ENCODE measurements at places on chromosomes 4 and X. TPM values are rescaled to one million over a fixed set of nuclear protein-coding genes. Genes with fewer than 3 reads are reported as not detected.
A peak's percentile ranks its signal among the peaks of the same experiment; 100 is the strongest.

DNA sequence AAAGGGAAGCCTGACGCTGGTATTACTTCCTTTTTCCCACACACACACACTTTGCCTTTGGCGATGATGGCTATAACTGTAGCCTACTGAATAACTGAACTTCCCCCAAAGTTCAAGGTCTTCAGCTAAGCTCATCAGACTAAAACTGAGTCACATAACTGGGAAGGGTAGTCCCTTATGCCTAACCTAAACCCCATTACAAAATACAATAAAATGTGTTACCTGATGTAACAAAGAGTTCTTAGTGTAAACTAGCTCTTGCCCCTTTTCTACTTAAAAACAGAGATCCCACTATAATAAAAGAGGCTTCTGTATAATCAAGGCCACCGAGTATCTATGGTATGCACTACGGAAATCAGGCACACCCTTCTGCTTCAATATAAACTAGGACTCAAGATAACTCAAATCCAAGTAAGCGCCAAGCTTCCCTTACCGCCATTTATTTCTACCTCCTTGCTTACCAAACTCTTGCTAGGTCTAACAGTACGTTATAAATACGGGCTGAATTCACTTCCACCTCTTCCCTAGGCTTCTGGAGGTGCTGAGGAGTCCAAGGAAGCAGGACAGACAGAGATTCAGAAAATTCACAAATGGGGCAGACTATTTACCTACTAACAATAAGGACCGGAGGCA is 2.4 kb downstream of the OTUD4 start:
- H3K27ac ChIP-seq = peak overlapping the region; percentile 97
- no peaks in the 10 kb centered on the region for H3K27me3 ChIP-seq
- peaks cover 44% of the 10 kb centered on the region for H3K4me1 ChIP-seq
- H3K36me3 ChIP-seq = no peaks in the 10 kb centered on the region
- DNase-seq = no peak

- H3K36me3 ChIP-seq = no peaks in the 10 kb centered on the region
- H3K27ac ChIP-seq = no peak overlapping the region
- no peaks in the 10 kb centered on the region for H3K4me1 ChIP-seq
- DNase-seq = no peak
Measured at GRCh38 chr4:133802359-133803140, 399.0 kb downstream of the PABPC4L start.

DNA sequence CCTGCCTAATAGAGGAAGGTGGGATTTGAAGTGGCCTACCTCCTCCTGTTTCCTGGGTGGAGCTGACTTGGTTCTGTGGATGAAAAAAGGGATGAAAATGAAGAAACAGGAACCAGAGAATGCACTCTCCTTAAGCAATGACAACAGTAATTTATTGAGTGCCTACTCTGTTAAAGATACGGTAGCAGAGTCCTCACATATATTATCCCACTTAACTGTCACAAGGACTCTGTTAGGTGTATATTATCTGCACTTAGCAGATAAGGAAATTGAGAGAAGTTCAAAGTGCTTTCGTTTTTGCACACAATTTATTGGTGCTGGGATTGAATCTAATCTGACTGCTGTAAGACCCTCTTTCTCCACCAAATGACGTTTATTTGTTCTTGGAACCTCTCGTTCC is 301.2 kb downstream of the PACRGL start:
- H3K36me3 ChIP-seq = no peaks in the 10 kb centered on the region
- no peaks in the 10 kb centered on the region for H3K4me1 ChIP-seq
- no peak overlapping the region for H3K4me3 ChIP-seq

The SMARCA1 gene
- total RNA-seq = 52.2 TPM

DNA sequence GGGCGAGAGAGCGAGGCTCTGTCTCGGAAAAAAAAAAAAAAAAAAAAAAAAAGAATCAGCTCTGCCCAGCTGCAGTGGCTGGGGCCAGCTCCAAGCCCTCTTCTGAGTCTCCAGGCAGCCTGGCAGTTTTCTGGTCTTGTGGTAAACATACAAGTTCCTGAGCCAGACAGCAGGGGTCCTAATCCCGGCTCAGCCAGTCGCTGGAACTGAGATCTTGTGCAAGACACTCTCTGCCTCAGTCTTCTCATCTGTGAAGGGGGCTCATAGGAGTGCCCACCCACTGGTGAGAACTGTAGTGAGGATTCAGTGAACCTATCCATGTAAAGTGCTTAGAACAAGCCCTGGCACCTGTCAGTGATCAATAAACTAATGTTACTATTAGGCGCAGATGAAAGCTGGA is 41.8 kb downstream of the C4orf50 start:
- no peaks in the 10 kb centered on the region for H3K4me1 ChIP-seq
- H3K27me3 ChIP-seq = peaks cover 65% of the 10 kb centered on the region
- H3K36me3 ChIP-seq = no peaks in the 10 kb centered on the region
- H3K4me3 ChIP-seq = no peak overlapping the region
- DNase-seq = no peak

The ERVMER34-1 gene
- not detected for total RNA-seq

DNA sequence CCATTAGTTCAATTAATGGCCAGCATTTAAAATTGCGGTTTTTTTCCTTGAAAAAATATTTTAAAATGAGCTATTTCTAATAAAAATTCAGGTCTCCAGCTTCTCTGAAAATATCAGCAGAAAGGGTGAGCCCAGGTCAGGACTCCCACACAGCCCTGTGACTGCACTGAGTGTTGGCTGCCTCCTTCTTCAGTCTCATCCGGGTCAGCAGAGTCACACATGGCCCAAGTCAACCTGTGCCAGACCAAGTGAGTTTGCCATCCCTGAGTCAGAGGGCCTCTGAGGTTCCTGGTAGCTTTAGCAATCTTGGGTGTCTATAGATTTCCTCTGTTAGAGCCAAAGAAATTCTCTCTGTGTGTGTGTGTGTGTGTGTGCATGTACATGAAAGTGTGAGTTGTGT is 22.1 kb upstream of the MSX1 start:
- H3K27me3 ChIP-seq = no peaks in the 10 kb centered on the region
- H3K36me3 ChIP-seq = no peaks in the 10 kb centered on the region
- no peaks in the 10 kb centered on the region for H3K4me1 ChIP-seq

The SH3D19 gene
- total RNA-seq = 186 TPM

DNA sequence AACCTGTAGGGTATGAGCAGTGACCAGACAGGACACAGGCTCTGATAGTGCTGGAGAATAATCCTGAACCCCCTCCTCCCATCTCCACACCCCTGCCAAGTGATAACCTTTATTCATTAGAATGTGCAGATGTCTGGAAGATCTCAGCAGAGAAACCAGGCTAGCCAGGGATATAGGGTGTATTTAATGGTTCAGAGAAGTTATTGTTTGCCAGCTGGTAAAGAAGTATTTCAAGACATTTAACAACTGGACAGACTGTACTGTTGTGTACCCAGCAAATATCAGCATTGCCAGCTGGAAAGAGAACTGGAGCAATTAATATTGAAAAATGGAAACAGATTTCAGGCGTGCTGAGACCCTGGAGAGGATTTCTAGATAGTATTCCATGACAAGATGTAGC is 94.5 kb downstream of the RASGEF1B start:
- DNase-seq = no peak
- H3K36me3 ChIP-seq = no peaks in the 10 kb centered on the region
- no peaks in the 10 kb centered on the region for H3K4me1 ChIP-seq
- H3K27ac ChIP-seq = no peak overlapping the region

The SH3BGRL gene
- total RNA-seq = 291 TPM

GRCh38 chr4:37517326-37517725 is 168.8 kb downstream of the RELL1 start:
- H3K36me3 ChIP-seq = no peaks in the 10 kb centered on the region
- H3K4me3 ChIP-seq = no peak overlapping the region
- no peaks in the 10 kb centered on the region for H3K4me1 ChIP-seq
- H3K27me3 ChIP-seq = no peaks in the 10 kb centered on the region
- H3K27ac ChIP-seq = no peak overlapping the region

The CYP4V2 gene
- total RNA-seq = 27.5 TPM

DNA sequence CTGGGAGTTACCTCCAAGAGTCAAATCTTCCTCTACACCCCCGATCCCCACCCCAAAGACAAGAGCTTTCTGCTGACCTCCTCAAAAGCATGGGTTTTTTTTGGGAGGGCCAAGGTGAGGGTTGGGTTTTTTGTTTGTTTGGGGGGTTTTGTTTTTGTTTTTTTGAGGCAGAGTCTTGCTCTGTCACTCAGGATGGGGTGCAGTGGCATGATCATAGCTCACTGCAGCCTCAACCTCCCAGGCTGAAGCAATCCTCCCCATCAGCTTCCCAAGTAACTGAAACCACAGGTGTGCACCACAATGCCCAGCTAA is 18.7 kb upstream of the WFS1 start:
- peaks cover 41% of the 10 kb centered on the region for H3K27me3 ChIP-seq
- no peaks in the 10 kb centered on the region for H3K36me3 ChIP-seq
- no peak for DNase-seq
- no peak overlapping the region for H3K27ac ChIP-seq
- H3K4me1 ChIP-seq = no peaks in the 10 kb centered on the region

The CLIC2 gene
- 17.1 TPM for total RNA-seq

The PARM1 gene
- 24.9 TPM for total RNA-seq

DNA sequence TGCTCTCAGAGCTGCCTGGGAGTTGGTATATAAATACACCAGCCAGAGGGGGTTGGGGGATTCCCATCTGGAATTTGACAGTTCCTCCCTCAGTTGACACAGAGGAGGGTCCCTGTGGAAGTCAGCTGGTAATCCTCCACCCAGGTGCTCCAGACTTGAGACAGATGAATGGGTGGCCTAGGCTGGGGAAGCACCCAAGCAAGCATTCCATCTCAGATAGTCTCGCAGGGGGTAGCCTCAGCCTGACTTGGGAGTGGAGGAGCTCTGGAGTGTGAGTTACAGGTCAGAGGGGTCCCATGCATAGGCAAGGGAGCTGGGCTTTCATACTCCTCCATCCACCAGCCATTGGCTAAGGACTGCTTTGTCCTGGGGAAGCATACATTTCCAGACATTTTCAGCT is 229.3 kb upstream of the BCOR start:
- no peaks in the 10 kb centered on the region for H3K36me3 ChIP-seq
- no peak for DNase-seq
- no peak overlapping the region for H3K27ac ChIP-seq
- H3K27me3 ChIP-seq = no peaks in the 10 kb centered on the region
- no peak overlapping the region for H3K4me3 ChIP-seq
- no peaks in the 10 kb centered on the region for H3K4me1 ChIP-seq

The MTCP1 gene
- total RNA-seq = 2.5 TPM

The SOX3 gene
- not detected for total RNA-seq

GRCh38 chr4:91325495-91325894 is 978.3 kb upstream of the GRID2 start:
- H3K27ac ChIP-seq = no peak overlapping the region
- DNase-seq = no peak
- H3K4me3 ChIP-seq = no peak overlapping the region

DNA sequence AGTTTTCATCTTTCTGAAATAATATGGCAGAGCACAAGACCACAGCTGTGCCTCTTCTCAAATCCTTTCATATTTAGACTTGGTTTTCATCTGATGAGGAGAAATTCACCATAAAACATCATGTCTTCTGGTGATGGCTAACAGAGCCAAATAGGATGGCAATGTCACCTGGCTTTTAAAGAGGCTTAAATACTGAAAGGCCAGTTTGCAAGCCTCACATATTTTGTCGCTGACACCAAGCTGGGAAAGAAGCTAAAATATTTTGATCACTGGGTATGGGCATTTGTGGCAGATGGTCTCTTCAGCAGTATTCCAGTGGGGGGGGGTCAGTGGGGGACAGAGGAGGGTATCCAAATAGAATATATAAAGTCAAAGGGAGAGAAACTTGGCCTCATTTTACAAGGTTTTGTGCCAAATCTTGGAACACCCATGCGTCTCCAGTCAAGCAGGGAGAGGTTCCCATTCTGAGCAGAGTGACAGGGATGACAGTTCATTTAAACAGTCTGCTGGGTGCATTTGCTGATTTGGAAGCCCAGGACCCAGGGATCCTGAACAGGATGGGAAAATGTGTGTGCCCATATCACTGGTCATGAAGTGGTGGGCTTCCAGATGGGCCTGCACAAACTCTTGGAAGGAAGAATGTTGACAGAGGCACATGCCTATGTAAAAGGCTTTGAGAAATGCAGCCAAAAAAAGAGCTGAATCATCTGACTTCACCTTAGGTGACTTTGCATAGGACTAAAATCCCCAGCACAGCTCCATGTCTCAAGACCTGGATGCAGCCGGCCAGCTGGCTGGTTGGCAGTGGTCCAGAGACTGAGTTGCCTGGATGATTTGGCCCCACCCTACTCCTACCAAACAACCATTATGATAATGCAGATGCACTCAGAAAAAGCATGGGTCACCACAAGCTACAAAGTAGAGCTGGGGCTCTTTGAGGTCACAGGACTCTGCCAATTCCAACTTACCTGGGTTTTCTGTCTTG is 484.4 kb upstream of the NR3C2 start:
- DNase-seq = no peak
- H3K4me1 ChIP-seq = peaks cover 20% of the 10 kb centered on the region
- no peaks in the 10 kb centered on the region for H3K36me3 ChIP-seq
- H3K27ac ChIP-seq = no peak overlapping the region

- peak overlapping the region; percentile 77 for H3K27ac ChIP-seq
- DNase-seq = no peak
- H3K4me3 ChIP-seq = peak overlapping the region; percentile 57
- H3K36me3 ChIP-seq = no peaks in the 10 kb centered on the region
Measured at GRCh38 chrX:132489578-132490419, 961 bp upstream of the MBNL3 start.

The LYAR gene
- total RNA-seq = 12.5 TPM

GRCh38 chr4:97134456-97134855 is 1008.8 kb downstream of the STPG2 start:
- H3K4me1 ChIP-seq = no peaks in the 10 kb centered on the region
- H3K36me3 ChIP-seq = no peaks in the 10 kb centered on the region
- no peak overlapping the region for H3K27ac ChIP-seq
- no peak overlapping the region for H3K4me3 ChIP-seq

DNA sequence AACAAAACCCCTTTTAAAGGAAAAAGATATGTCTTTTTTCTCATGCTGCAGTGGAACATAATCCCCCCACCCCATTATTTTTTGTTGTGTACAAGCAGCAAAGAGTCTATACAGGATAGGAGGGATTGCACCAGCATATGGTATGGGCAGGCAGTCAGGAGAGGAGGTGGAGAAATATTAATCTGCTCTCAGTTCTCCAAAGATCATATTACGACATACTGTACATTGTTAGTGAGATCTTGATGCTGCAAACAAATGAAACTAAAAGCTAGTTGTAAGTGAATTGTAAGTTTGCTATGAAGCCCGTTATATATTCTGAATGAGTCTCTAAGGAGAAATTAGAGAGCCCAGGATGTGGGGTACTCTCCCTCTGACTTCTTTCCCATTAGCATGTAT is 75.3 kb downstream of the RAPGEF2 start:
- peaks cover 44% of the 10 kb centered on the region for H3K4me1 ChIP-seq
- no peak overlapping the region for H3K4me3 ChIP-seq
- no peaks in the 10 kb centered on the region for H3K27me3 ChIP-seq
- H3K27ac ChIP-seq = no peak overlapping the region
- no peak for DNase-seq

GRCh38 chr4:7651461-7651921 is 216.8 kb upstream of the PSAPL1 start:
- H3K27ac ChIP-seq = no peak overlapping the region
- H3K4me1 ChIP-seq = peaks cover 30% of the 10 kb centered on the region
- H3K27me3 ChIP-seq = no peaks in the 10 kb centered on the region
- no peak for DNase-seq

GRCh38 chrX:23662187-23662586 is 5.1 kb upstream of the PRDX4 start:
- H3K27me3 ChIP-seq = no peaks in the 10 kb centered on the region
- H3K36me3 ChIP-seq = no peaks in the 10 kb centered on the region
- no peak overlapping the region for H3K27ac ChIP-seq
- H3K4me1 ChIP-seq = peaks cover 3% of the 10 kb centered on the region

- H3K4me1 ChIP-seq = no peaks in the 10 kb centered on the region
- H3K4me3 ChIP-seq = no peak overlapping the region
- H3K27me3 ChIP-seq = no peaks in the 10 kb centered on the region
- DNase-seq = no peak
- no peak overlapping the region for H3K27ac ChIP-seq
Measured at GRCh38 chrX:101642093-101642492, 17.6 kb downstream of the ARMCX2 start.

The BMX gene
- total RNA-seq = 2.9 TPM

Data from esophagus muscularis mucosa (tissue), 4 donors.